Stimulated activated CD4-positive, alpha-beta T cell treated with anti-CD3 and anti-CD28 coated beads, TNF-alpha, amount 100 ng/mL, for 1 hour (primary cell): ENCODE measurements at places on chromosomes 1 and 21.

DNA sequence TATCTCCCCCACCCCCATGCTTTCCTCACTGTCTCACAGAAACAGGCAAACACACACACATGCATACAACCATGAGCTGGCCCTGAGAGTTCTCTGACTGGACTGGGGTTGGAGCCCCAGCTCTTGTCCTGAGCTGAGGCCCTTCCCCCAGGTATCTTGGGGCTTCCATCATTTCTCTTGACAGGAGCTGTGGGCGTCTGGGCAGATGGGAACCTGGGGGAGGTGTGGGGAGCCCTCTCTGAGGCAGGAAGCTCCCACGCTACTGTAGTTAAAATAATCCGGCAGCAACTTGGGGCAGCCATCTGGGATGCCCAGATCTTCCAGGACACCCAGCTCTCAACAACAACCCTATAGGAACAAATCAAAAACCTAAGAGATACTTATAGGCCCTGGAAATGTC, 2.7 kb upstream of the KIF21B start:
- DNase-seq = no peak

GRCh38 chr1:12548279-12548972, 69.6 kb downstream of the DHRS3 start:
- no peak for DNase-seq

GRCh38 chr21:34766862-34767261, 98.1 kb downstream of the CLIC6 start:
- DNase-seq = no peak

GRCh38 chr21:39388038-39388810, 39.3 kb upstream of the HMGN1 start:
- peak; percentile 73 for DNase-seq

- DNase-seq = no peak
Observed at GRCh38 chr1:6975331-6976043, 190.2 kb downstream of the CAMTA1 start.

- no peak for DNase-seq
Observed at GRCh38 chr1:118484893-118485292, 299.9 kb upstream of the SPAG17 start.
